ENCODE measurements at places on chromosomes 7 and 10. TPM values are rescaled to one million over a fixed set of nuclear protein-coding genes. Genes with fewer than 3 reads are reported as not detected.

DNA sequence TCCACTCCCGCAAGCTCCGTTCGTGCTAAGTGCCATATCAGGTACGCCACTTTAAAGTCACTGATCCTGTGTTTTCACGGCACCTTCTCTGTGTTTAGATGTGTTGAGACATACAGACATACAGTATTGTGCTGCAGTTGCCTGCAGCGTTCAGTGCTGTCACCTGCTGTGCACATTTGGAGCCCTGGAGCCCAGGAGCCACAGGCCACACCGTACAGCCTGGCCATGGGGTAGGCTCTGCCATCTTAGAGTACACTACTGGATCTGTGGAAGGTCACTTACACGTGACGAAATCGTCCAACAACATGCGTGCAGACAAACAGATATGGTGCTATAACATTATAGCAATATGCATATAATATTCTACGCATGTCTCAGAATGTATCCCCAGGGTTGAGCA is 111.3 kb downstream of the ELFN1 start:
- no peak for DNase-seq

- DNase-seq = no peak
These were observed 59.7 kb upstream of the TBX20 start for GRCh38 chr7:35313575-35313974.

GRCh38 chr10:48623009-48623408 is 18.1 kb upstream of the ARHGAP22 start:
- no peak for DNase-seq

- DNase-seq = peak; percentile 48
These were observed 39.9 kb upstream of the TMEM229A start for GRCh38 chr7:124072603-124073309.

The ACTL6B gene
- polyA plus RNA-seq = not detected

- DNase-seq = no peak
These were observed 57.2 kb downstream of the DDC start for GRCh38 chr7:50507898-50508470.

DNA sequence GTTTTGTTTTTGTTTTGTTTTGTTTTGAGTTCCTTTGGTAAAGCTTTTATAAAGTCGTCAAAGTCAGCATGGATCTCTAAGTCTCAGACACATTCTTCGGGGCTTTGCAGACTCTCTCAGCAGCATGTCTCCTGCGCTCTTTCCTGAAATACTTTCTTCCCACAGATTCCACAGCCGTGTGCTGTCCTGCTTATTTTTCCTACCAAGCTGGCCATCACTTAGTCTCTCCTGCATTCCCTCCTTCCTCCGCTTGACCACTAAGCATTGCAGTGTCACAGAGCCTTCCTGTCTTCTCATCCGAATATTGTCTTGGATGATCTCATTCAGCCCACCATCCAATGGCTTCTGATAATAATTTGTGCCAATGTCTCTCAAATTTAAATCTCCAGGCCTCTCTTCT is 434.3 kb upstream of the C7orf33 start:
- DNase-seq = peak; percentile 13

The GPRIN2 gene
- 13.7 TPM for polyA plus RNA-seq

GRCh38 chr10:123515661-123516060 is 150.5 kb upstream of the GPR26 start:
- DNase-seq = no peak

DNA sequence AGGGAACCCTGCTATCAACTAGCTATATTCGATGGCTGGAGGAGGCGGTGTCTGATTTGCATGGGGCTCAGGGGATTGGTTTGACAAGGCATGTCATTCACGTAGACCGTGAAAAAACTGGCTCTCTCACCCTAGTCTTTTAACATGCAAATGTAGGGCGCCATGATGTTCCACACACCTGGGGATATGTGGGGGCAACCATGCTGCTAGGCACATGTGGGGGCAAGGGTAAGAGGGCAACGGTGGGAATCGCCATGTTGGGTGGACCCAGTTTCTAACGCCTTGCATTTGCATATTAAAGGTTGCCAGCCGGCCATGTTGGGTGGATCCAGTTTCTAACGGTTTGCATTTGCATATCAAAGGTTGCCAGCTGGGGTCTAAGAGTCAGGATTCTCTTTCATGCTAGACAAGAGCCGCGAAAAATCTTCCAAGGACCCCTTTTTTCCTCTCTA is 419.2 kb upstream of the NFE2L3 start:
- no peak for DNase-seq

The CDHR3 gene
- polyA plus RNA-seq = 6.9 TPM

Data from hepatocyte (in vitro differentiated cells).